Sciatic nerve (tissue), 2 donors: ENCODE measurements at places on chromosomes 1 and 21. TPM values are rescaled to one million over a fixed set of nuclear protein-coding genes. Genes with fewer than 3 reads are reported as not detected.

GRCh38 chr21:28226563-28226962 is 766.1 kb downstream of the LTN1 start:
- DNase-seq: no peak

The BRINP3 gene
- 0.40 TPM for total RNA-seq

The TEX50 gene
- not detected for total RNA-seq

DNA sequence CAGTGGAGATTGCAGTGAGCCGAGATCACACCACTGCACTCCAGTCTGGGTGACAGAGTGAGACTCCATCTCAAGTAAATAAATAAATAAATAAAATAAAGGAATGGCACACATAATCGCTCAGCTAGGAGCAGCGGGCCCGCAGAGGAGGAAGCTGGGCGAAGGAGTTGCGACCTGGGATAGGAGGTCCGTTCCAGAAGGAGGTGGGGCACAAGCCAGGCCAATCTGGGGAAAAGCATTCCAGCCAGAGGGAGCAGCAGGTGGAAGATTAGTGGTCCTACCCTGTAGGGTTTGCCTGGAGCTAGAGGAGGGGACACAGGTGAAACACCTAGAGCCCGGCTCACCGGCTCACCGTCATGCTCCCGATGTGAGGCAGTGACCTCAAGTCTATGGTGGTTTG is 40.3 kb upstream of the CASZ1 start:
- no peak for DNase-seq

The IL19 gene
- not detected for total RNA-seq

DNA sequence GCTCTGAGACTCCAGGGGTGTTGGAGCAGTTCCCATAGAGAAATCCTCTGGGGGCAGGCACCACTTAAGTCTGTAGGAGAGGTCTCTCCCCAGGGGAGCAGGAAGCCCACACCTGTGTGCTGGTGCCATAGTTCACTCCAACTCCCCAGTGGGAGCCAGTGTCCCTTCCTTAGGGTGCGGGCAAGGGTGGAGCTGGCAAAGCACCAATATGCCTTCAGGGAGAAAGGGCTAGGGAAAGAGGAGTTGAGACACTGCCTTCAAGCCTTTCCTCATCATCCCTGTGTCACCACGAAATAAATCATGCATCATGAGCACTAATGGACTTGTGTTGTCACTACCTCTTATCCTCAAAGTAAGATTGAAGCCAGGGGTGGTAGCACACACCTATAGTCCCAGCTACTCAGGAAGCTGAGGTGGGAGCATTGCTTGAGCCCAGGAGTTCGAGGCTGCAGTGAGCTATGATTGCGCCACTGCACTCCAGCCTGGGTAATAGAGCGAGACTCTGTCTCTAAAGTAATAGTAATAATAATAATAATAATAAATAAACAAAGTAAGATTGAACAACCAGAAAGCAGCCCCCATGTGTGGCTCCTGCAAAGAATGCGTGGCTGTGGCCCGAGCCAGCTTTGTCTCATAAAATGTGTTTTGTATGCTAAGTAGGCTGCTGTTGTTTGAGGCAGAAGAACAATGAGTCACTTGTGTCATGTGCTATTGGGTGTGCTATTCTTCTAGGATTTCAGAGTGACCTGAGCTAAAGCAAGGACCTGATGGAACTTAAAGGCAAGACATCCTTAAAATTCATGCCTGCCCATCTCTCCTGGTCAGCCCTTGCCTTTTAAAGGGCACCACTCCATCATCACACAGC is 6.7 kb upstream of the TIE1 start:
- no peak for DNase-seq

DNA sequence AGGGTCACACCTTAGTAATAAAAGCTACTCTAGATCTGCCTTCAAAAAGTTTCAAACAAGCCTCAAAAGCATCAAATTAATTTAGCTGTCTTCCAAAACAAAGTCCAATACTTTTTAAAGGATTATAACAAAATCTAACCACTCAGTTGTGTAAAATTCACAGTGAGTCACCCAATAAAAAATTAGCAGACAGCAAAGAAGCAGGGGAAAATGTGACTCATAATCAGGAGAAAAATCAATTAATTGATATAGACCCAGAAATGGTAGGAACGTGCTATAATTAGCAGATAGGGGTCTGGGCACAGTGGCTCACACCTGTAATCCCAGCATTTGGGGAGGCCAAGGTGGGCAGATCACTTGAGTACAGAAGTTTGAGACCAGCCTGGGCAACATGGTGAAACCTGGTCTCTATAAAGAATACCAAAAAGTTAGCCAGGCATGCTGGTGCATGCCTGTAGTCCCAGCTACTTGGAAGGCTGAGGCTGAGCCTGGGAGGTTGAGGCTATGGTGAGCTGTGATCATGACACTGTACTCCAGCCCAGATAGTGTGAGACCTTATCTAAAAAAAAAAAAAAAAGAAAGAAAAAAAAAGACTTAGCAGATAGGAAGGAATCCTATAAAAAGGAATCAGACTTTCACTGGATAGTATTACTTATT is 8.1 kb upstream of the MYOG start:
- DNase-seq: no peak

The CFAP141 gene
- total RNA-seq: not detected

GRCh38 chr1:225961659-225962439 is 20.8 kb upstream of the LEFTY2 start:
- DNase-seq: peak; percentile 42

The KRTAP12-2 gene
- total RNA-seq: not detected

The TNNI3K gene
- 9.6 TPM for total RNA-seq

The ASAP3 gene
- total RNA-seq: 109 TPM

DNA sequence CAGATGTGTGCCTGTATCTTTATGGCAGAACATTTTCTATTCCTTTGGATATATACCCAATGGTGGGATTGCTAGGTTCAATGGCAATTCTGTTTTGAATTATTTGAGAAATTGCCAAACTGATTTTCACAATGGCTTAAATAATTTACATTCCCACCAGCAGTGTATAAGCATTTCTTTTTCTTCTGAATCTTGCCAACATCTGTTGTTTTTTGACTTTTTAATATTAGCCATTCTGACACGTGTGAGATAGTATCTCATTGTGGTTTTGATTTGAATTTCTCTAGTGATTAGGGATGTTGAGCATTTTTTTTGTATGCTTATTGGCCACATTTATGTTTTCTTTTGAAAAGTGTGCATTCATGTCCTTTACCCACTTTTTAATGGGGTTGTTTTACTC is 864.3 kb upstream of the ADAMTS5 start:
- DNase-seq: no peak

GRCh38 chr1:236403905-236404696 is 10.0 kb downstream of the EDARADD start:
- DNase-seq: no peak

The TXNIP gene
- 609 TPM for total RNA-seq

GRCh38 chr1:112318698-112319370 is 77.2 kb upstream of the CTTNBP2NL start:
- no peak for DNase-seq

The NT5C1A gene
- total RNA-seq: 1.4 TPM

The NDUFS2 gene
- total RNA-seq: 76.5 TPM

The PTTG1IP gene
- total RNA-seq: 192 TPM

DNA sequence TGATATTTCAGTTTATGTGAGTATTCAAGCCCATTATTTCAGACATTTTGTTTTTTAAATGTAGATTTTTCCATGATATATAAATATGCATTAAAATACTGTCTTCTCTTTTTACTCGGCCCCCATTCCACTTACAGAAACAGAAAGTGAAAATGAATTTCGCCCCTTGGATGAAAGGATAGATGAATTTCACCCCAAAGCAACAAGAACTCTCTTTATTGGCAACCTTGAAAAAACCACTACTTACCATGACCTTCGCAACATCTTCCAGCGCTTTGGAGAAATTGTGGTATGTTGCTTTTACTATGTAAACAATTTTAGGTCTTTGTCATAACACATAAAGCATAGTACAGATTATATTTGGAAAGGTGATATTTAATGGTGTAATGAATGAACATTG is 59.9 kb downstream of the ZBTB17 start:
- DNase-seq: no peak

The PLD5 gene
- 0.27 TPM for total RNA-seq

DNA sequence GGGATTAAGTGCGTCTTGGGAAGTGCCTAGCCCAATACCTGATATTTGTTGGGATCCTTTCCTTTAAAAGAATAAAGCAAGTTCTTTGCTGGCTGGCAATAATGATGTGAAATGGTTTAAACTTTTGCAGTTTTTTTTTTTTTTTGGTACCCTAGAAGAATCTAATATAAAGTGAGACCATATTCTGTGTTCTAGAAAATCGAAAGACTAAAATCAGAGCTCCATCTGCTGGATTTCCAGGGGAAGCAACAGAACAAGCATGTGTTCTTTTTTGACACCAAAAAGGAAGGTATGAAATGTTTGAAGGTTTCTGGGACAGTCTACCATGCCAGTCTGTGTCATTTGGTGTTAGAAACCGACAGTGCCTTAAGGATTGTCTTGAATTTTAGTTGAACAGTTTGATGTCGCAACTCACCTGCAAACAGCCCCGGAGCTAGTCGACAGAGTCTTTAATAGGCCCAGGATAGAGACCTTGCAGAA is 6.4 kb downstream of the UTP11 start:
- DNase-seq: no peak

The LCE2B gene
- total RNA-seq: not detected

- no peak for DNase-seq
Measured at GRCh38 chr1:107175102-107175909, 34.5 kb downstream of the NTNG1 start.

DNA sequence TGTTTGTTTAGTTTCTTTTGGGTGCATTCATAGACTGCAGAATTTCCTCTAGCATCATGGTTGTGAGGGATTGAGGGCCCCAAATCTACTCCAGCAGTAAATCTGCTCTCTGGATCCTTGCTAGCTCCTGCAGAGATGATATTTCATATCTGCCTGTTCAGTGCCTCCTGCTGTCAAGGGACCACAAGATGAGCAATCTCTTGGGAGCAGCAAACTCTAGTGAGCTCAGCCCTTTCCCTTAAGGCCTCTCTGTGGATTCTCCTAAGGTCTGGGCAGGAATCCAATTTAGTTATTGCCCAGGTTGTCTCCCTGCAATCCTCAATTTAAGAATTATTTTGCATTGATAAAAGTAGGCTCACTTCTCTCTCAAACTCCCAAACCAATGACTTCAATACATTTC is 76.9 kb downstream of the RGS18 start:
- DNase-seq: no peak

- no peak for DNase-seq
Measured at GRCh38 chr21:16116798-16117197, 387.0 kb downstream of the USP25 start.

DNA sequence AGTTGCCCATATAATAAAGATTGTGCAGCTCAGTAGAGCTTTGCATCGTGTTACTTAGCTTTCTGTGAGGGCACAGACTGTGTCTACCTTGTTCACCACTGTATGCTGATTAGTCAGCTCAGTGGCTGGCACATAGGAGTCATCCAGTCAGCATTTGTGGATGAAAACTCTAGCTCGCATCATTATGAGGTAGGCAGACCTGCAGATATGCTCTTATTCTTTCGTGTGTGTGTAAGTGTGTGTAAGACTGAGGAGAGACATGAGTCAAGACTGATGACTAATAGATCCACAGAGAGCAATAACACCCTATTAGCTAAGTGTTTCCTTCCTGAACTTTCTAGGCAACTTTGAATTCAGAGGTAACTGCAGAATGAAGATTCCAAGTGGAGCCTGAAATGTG is 17.1 kb downstream of the TTF2 start:
- DNase-seq: no peak

GRCh38 chr1:76494807-76495206 is 372.5 kb upstream of the ST6GALNAC5 start:
- DNase-seq: no peak

The ADAM30 gene
- total RNA-seq: not detected

DNA sequence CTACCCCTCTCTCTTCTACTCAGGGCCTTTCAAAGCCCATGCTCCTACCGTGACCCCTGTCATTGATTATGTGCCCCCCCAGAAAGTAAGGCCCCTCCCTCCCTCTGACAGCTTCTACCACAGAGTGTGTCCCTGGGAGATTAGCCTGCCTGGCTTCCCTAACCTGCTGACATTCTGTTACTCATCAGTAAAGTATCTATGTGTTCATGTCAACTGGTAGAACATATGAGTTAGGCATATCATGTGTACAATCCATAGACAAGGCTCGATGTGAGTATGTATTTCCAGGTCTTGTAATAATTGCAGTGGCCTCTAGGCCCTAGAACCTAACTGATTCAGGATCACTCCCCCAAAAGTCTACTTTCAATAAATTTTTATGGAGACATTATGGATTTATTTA is 120.0 kb downstream of the GIPC2 start:
- DNase-seq: no peak

GRCh38 chr1:159889202-159889601 is 10.8 kb downstream of the CFAP45 start:
- no peak for DNase-seq

GRCh38 chr1:169460191-169460833 is 25.4 kb downstream of the SLC19A2 start:
- no peak for DNase-seq

The DNMT3L gene
- not detected for total RNA-seq

DNA sequence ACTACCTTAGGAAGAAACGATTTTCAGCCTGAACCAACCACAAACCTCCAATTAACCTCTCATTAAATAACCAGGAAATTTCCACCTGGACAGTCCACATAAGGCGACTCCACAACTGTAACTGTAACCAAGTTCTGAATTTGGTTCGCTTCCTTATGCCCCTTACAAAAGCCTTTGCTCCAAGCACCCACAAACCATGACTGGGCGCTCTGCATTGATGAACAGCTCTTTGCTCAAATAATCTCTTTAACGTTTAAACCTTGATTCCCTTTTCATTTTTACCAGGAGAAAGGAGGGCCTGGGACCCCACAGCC is 38.2 kb upstream of the ZNF124 start:
- DNase-seq: no peak

DNA sequence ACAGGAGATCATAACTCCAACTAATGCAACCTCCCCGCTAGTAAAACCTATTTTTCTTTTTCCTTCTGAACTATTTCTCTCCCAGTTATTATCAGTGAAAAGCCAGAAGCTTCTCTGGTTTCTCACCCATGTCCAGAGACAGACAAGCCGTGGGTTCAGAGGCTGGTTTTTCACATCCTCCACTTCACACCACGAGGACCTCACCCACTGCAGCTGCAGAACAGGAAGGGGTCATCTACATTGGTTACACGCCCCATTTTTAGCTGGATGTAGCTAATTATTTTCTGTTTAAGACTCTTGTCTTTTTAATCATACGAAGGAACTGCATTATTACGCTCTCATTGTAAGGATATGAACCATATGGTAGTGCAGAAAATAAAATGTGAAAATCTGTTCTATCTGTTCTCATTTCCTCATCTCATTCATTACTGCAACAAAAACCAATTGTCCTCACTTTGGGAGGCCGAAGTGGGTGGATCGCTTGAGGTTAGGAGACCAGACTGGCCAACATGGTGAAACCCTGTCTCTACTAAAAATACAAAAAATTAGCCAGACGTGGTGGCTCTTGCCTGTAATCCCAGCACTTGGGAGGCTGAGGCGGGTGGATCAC is 39.1 kb upstream of the CLDN14 start:
- DNase-seq: no peak

GRCh38 chr1:212212343-212212742 is 72.9 kb upstream of the PPP2R5A start:
- no peak for DNase-seq

GRCh38 chr1:169318536-169319244 is 48.9 kb downstream of the NME7 start:
- DNase-seq: no peak
